K562 (cell line): ENCODE measurements at places on chromosomes 7 and 10.

DNA sequence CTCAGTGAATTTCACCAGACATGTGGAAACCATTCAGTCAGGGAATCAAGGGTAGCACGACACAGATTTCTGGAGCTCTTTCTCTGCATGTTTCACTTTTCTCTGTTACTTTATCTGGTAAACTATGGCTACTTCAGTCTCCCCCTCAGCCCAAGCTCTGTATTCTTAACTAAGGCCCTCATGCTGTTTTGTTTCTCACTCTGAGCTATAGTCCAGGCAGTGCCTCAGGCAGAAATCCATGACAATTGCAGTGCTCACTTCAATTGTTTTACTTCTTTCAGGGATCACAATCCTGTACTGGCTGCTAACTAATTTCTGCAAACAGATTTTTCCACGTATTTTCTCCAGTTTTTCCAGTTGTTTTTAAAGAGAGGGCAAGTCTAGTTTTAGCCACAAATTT is 1599.9 kb upstream of the LRRTM3 start:
- DNase-seq: no peak

- DNase-seq: no peak
These were observed 48.4 kb downstream of the LHPP start for GRCh38 chr10:124509880-124510632.

- DNase-seq: no peak
These were observed 404.3 kb upstream of the LRRTM3 start for GRCh38 chr10:66521506-66521905.

DNA sequence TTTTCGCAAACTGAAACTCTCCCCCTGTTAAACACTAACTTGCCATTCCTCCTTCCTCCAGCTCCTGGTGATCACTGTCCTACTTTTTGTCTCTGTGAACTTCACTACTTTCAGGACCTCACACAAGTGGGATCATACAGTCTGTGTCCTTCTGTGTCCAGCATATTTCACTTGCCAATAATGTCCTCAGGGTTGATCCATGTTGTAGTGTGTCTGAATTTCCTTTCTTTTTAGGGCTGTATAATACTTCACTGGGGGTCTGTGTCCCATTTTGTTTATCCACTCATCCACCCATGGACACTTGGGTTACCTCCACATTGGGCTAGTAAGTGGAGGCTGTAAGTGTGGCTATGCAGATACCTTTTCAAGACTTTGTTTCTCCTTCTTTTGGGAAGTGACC is 42.7 kb upstream of the GJD4 start:
- DNase-seq: no peak

DNA sequence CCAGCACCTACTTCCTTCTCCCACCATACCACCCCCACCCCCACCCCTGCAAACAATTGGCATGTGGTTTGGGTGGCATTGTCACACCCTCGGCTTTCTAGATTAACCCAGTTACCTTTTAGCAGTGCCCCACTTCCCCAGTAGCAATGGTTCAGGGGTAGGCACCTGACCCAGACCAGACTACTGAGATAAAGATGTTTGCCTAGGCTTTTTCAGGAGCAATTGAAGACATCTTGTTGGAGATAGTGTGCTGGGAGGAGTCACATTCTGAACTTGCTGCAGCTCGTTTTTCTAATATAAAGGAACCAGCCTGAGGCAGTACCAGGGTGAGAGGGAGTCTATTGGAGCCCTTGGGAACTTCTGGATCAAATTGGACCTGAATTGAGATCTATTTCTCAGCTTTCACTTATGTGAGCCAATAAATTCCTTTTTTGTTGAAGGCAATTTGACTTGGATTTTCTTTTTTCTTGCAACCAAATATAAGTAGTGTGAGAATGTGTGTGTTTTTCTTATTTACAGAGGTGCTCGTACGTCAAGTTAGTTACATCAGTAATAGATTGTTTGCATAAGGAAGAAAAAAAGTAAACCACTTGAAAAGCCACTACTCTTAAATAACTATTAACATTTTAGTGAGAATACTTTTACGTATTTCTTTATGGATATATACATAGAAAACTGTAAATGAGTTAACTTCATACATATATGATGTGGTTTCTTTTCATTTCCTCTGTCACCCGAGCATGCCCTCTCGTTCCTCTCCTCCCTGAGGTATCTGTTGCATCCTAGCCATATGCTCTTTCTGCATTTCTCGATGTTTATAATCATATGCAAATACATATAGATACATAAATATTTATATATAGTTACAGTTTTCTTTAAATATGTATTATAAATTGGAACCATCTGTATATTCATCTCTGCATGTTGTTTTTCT is 38.0 kb downstream of the RAB18 start:
- no peak for DNase-seq

DNA sequence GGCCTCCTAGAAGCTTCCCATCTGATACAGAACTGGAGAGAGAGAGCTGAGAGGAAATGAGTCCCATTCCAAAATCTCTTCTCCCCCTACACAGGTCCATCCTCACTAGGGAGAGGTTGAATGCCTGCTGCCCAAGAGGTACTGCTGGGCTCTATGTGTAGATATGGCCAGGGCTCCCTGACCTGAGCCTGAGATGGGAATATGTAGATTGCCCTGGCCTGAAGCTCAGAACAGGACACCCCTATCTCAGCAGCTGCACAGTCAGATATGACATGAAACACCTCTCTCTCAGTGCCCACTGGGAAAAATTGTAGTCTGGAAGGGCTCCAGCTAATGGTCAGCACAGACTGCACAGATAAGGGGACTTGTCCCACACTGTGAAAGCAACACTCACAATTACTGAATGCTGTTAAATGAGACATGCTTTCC is 3.1 kb upstream of the IFIT1B start:
- DNase-seq: peak; percentile 55

DNA sequence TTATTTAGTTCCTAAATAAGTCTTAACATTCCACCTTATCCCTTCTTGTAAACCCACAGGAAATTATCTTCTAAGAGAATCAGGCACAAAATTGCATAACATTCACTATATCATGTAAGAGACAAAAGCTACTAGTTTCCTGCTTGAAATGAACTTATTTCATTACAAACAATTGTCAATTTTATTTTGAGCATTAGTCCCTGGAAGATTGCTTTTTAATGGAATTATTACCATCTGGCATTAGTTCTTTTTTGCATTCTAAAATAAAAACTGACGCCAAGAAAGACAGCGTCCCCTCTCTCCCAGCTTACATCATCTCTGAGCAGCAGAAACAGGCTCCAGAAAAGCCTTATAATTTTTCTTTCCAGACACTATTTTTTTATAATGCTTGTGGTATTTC is 121.8 kb downstream of the NOC3L start:
- DNase-seq: no peak

GRCh38 chr10:23442936-23443335 is 4.1 kb downstream of the OTUD1 start:
- DNase-seq: no peak

DNA sequence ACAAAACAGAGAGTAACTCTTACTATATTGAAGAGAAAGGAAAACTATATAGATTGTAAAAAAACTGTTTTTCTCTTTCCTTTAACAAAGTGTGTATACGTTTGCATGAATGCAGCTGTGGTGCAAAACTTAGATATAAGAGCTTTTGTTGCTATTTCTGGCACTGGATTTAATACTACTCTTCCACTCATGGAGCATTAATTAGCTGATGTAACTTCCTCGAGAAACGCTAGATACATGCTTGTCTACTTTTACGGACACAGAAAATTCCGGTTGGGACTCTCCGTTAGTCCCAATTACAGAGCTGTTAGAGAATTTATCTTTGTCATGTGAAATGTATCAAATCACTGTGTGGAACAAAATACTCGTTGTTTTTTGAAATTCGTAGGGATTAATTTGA is 135.5 kb downstream of the ZNF22 start:
- DNase-seq: no peak

DNA sequence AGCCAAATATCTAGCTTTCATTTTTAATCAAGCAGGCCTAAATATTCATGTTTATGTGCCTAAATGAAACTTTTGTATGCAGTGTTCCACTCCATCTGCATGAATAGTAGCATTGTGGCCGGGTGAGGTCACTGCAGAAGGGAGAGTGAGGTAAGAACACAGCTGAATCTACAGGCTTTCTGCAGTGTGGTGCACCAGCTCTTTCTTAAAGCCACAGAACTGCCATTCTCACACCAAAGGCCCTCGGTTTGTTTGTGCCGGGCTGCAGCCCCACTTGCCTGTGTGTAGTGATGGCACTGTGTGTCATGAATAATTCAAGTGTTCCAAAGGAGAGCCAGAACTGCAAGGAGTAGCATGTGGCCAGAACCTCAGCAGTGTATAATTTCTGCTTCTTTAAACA is 204.1 kb downstream of the TRIL start:
- no peak for DNase-seq

DNA sequence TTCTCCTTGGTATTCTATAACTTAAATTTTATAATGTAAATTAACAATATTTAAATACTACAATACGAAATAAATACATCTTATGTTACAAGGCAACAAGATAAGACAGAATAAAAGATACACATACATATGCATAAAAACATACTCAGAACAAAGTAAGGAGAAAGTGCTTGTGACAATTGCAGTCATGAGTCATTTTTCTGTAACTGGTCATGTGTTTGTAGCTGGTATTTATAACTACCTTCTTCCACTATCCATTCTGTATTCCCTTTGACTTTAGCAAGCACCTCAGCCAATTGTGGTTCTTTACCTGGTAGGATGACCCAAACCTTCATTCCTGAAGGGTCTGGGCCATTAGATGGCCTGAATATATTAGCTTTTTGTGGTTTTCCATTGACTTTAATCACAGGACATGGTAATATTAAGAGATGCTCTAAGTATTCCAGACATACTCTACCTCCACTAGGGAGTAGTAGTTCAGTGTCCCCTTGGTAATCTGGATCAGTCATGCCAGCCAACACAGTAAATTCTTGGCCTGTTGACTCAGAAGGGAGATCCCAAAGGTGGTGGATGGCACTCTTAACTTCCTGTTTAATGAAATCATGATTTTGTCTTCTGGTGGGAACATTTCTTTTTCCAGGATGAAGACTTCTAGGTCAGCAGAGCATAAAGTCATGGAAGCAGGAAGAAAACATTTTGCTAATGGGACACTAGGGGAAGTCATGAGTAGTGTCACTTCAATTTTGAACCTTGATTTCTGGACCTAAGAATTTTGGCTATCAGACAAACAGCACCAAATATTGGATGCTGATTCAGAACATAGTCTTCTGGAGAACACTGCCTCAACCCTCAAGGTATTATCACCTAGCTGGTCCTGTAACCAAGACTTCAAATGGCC is 733.7 kb upstream of the IGFBP3 start:
- no peak for DNase-seq

- DNase-seq: no peak
These were observed 257.0 kb downstream of the CREB5 start for GRCh38 chr7:28669330-28669729.

- no peak for DNase-seq
These were observed 654.2 kb upstream of the STEAP1 start for GRCh38 chr7:89500084-89500483.

DNA sequence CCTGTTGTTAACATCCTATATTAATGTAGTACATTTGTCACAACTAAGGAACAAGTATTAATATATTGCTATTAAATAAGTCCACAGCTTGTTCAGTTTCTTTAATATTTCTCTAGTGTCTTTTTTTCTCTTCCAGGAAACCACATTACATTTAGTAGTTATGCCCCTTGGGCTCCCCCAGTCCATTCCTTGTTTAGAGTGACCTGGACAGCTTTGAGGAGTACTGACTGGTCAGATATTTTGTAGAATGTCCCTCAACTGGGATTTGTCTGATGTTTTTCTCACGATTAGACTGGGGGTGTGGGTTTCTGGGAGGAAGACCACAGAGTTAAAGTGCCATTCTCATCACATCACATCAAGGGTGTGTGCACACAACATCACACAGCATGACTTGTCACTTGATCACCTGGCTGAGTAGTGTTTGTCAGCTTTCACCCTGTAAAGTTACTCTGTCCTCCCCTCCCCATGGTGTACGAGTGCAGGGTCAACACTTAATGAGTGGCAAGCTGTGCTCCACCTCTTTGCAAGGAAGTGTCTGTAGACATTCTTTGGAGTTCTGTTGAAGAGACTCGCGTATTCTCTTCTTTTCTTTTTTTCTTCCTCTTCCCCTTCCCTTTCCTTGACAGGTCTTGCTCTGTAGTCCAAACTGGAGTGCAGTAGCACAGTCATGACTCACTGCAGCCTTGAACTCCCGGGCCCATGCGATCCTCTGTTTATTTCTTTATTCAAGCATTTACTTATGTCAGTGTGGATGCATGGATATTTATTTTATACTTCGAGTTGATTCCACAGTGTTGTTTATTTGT is 10.2 kb downstream of the LMTK2 start:
- no peak for DNase-seq

- no peak for DNase-seq
These were observed 261.2 kb downstream of the SKIDA1 start for GRCh38 chr10:21264271-21264670.

DNA sequence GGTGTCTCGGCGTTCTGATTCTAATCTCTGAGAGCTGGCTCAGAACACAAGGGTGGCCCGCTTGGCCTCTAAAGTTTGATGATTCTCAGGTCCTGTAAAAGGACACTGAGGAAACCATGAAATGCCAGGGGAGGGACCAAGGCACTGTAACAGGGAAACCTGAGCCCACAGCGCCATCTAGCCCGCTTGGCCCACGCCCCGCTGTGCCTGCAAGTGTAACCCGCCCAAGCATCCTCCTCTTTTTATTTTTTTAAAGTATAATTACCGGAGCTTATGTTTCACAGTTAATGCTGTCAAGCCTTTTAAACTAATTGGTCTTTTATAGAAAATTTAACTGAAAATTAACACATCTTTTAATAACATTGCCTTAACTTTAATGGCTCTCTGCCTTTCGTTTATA is 734.7 kb downstream of the KCNMA1 start:
- DNase-seq: no peak

GRCh38 chr10:116429288-116429977 is 1.8 kb downstream of the PNLIPRP3 start:
- DNase-seq: no peak

- DNase-seq: peak; percentile 77
These were observed 411.6 kb downstream of the PLXNA4 start for GRCh38 chr7:132164558-132165125.

DNA sequence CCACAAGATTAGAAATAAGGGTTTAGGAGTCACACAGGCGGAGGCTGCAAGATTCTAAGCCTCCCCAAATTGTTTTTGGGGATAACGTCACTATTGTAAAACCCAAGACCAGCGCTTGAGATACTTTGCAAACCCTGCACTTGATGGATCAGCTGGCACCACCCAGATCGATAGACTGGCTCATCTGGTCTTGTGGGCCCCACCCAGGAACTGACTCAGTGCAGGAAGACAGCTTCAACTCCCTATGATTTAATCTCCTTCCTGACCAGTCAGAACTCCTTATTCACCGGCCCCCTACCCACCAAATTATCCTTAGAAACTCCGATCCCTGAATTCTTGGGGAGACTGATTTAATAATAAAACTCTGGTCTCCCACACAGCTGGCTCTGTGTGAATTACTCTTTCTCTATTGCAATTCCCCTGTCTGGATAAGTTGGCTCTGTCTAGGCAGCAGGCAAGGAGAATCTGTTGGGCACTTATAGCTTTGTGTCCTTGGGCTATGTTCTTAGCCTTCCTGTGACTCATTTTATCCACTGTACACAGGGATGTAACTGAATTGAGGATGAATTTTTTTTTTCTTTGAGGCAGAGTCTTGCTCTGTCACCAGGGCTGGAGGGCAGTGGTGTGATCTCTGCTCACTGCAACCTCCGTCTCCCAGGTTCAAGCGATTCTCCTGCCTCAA is 64.4 kb upstream of the CARD11 start:
- DNase-seq: no peak
